Fibroblast of the aortic adventitia (primary cell): ENCODE measurements at places on chromosomes 2 and 18.

DNA sequence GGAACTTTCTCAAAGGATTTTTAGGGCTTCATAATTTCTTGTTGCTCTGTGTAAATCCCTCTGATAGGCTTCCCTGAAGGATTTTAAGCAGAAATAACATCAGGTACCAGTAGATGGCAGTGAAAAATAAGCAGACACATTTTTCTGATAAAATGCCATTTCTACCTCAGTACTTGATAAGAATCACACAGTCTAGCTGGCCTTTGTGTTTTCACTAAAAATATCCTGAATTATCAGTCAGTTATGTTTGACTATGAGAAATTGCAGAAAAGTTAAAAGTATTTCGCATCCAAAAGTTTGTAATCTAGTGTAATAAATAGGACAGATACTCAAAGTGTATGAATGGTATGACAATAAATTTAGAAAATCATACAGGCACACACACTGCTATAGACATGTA, 68.7 kb downstream of the DNAJC10 start:
- DNase-seq, result peak; percentile 66

- no peak for DNase-seq
These were observed 59.9 kb upstream of the SLC1A4 start for GRCh38 chr2:64929333-64929732.

GRCh38 chr18:75338631-75339030, 88.9 kb downstream of the SMIM21 start:
- no peak for DNase-seq

DNA sequence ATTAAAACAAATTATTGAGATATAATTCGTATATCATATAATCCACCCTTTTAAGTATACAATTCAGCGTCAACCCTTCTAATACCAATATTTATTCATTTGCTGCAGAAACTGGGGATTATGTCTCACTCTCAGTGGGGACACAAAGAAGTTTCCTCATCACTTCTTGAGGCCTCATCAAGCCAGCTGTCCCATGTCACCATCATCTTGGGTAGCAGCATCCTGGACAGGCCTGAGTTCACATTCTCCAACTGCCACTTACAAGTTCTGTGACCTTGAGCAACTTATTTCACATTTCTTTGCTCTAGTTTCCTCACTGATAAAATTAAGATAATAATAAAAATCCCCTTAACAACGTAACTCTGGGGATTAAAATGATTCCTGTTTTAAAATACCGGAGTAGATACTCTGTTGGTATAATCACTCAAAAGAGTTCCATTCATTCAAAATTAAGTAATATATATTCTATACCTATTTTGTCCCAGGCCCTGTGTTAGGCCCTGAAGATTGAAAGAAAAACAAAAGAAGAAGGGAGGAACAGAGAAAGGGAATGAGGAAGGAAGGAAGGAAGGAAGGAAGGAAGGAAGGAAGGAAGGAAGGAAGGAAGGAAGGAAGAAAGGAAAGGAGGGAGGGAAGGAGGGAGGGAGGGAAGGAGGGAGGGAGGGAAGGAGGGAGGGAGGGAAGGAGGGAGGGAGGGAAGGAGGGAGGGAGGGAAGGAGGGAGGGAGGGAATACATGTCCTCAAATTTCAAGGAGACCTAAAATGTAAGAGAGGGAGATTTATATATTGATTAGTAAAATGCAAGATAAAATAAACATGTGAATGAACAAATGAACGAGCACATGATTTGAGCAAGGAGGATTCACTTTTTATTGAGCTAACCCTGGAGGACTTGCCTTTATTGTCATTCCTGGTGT, 42.4 kb downstream of the NCKAP5 start:
- no peak for DNase-seq

DNA sequence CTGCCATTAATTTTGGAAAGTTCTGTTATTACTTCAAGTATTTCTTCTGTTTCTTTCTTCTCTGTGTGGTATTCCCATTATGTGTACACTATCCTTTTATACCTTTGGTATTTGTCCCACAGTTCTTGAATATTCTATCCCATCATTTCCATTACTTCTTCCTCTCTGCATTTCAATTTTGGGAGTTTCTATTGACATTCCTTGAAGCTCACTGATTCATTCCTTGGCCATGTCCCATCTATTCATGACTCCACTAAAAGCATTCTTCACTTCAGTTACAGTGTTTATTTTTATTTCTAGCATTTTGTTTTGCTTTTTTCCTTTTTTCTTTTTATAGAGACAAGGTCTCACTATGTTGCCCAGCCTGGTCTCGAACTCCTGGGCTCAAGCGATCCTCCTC, 30.3 kb downstream of the PROC start:
- DNase-seq, result peak; percentile 59

DNA sequence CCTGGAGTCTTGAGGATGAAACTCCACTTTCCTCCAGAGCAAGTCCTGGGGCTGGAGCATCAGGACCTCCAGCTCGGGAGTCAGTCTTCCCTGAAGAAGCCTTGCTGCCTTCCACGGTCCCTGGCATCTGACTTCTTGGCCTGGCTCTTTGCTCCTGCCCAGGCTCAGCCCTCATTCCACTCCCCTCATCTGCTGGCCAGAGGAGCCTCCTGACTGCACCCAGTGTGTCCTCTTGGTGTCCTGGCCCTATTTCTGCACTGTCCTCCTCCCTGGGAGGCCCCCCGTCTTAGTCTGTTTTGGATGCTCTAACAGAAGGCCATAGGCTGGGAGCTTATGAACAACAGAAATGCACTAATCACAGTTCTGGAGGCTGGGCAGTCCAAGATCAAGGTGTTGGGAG, 231.5 kb downstream of the LOXHD1 start:
- no peak for DNase-seq

- peak; percentile 37 for DNase-seq
These were observed 19.2 kb downstream of the DTNA start for GRCh38 chr18:34729264-34729663.

GRCh38 chr2:20666304-20667150, at the start of gene GDF7:
GDF7 (plus strand) TSS chr2:20667144; CDS start chr2:20667240, 96 bp downstream.
- peak; percentile 6 for DNase-seq

GRCh38 chr2:197675246-197675645, at the start of gene RFTN2:
RFTN2 (minus strand) TSS chr2:197675587; CDS start chr2:197675458, 129 bp downstream.
- no peak for DNase-seq

DNA sequence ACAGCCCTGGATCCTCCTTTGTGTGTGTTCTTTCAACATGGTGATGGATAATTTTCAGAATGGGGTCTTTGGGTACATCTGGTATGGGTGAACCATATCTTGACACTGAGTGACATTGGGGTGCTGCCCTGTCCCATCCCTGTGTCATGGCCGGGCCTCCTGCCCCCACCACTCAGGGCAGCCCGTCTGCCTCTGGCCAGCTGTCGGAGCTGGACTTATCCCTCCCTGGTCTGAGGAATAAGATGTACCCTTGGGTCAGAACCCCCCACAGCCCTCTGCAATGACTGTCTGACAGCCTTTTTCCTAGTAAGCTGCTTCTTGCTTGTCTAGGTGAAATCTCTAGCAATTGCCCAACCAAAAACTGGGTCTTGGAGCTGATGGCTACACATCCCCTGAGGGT, 142.9 kb downstream of the SH3RF3 start:
- no peak for DNase-seq

DNA sequence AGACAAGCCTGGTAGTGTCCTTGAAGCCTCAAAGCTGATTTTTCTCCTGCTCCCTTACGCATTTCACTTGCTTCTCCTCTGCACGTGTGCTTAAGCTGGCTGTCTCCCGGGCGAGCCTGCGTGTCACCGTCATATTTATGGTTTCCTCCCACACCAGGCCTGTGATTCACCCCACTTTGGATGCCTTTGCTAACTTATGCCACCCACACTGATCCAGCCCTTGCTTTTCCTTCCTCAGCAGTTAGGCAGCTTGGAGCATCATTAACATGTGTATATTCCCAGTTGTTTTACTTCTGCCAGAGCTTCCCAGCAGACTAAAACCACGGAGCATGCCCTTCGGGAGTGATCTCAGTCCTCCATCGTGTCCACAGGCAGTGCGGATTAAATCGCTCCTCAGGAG, 2.2 kb downstream of the ST3GAL5 start:
- peak; percentile 94 for DNase-seq

- DNase-seq, result no peak
These were observed 187.1 kb downstream of the GULP1 start for GRCh38 chr2:188478724-188479123.

- no peak for DNase-seq
These were observed 91.8 kb upstream of the KLF7 start for GRCh38 chr2:207257251-207258250.

DNA sequence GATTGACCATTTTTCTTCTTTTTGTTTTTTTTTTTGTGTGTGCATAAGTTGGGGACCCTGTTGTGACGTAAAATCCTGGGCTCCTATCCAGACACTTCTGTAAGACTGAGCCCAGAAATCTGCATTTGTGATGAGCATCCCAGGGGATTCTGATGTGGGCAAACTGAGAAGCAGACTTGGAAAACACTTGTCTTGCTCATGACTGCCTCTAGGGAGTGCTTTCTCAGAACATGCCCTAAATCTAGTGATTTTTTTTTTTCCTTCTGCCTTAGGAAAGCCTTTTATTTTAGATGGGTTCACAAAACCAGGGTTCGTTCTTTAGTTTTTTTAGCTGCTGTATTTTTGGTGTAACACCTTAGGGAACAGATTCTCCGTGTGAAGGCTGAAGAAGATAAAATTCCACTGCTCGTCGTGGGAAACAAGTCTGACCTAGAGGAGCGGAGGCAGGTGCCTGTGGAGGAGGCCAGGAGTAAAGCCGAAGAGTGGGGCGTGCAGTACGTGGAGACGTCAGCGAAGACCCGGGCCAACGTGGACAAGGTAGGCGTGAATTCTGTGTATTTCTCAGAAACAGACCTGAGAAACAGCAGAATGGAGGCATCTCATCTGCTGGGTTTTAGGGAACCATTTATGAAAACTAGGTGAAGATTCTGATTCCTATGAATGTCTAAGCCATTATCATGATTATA, 36.7 kb downstream of the RALB start:
- peak; percentile 16 for DNase-seq

- peak; percentile 35 for DNase-seq
These were observed 226.1 kb downstream of the ANKRD30B start for GRCh38 chr18:14974088-14974487.

- DNase-seq, result no peak
These were observed 344.5 kb upstream of the ID2 start for GRCh38 chr2:8337321-8337720.

- DNase-seq, result peak; percentile 70
These were observed 119.1 kb upstream of the STPG4 start for GRCh38 chr2:47274054-47274782.

- DNase-seq, result no peak
These were observed 109.7 kb downstream of the CLIP4 start for GRCh38 chr2:29224693-29225551.

DNA sequence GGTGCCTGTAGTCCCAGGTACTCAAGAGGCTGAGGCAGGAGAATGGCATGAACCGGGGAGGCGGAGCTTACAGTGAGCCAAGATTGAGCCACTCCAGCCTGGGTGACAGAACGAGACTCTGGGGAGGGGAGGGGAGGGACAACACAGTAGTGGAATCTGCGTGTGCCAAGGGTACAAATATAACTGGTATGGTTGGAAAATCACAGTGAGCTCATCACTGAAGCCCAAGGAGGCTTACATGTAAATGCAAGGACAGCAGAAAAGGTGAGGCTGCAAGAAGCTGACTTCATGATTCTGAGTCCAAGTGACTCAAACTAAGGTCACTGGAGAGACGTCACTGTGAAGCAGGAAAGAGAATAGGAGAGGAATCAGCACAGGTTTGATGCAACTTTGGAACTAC, 9.2 kb downstream of the SEPTIN10 start:
- DNase-seq, result peak; percentile 56

DNA sequence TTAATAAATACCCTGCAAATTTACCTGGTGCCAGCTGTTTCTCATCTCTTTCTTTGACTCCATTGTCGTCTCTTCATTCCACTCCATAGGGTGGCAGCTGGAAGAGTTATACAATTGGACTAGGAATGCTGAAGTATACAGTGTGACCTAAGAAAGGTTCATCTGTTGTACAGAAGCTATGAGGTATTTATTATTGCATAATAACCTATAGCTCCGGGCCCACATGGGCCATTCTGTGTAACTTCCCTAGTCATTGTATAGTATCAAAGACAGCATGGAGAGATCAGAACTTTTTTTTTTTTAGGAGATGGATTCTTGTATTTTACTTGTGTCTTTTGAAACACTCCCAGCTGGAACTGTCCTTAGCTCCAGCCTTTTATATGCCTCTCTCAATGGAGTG, 26.2 kb downstream of the BMP10 start:
- no peak for DNase-seq

DNA sequence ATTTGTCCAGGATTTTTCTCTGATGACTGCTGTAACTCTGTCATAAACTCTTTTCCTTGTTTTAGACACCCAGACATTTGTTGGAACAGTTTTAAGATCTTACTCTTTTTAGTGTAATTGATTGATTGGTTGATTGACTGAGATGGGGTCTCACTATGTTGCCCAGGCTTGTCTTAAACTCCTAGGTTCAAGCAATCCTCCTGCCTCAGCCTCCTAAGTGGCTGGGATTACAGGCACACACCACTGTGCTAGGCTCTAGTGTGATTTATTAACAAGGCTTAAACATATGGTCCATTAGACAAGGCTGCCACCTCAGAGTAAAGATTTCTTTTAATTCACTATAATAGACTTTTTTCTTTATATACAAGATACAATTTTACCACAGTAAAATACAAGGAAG, 2.0 kb downstream of the PAIP2B start:
- DNase-seq, result no peak

DNA sequence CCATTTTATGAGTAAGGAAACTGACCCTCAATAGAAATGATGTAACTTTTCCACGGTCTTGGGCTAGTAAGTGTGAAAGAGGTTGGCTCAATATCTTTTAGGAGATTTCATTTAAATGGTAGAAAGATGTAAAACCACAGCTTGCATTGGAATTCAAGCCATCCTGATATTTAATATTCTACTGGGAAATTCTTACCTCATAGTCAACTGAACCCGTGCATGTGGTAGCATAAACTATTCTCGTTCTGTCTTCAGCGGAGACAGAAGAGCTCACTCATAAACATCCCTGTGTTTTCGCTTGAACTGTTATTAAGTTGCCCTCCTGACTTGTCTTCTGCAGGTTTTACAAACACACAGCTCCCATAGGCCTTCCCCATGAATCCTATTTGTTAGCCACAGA, 8.5 kb upstream of the SPATS2L start:
- DNase-seq, result no peak

GRCh38 chr2:227826019-227826521, 12.4 kb downstream of the CCL20 start:
- no peak for DNase-seq

DNA sequence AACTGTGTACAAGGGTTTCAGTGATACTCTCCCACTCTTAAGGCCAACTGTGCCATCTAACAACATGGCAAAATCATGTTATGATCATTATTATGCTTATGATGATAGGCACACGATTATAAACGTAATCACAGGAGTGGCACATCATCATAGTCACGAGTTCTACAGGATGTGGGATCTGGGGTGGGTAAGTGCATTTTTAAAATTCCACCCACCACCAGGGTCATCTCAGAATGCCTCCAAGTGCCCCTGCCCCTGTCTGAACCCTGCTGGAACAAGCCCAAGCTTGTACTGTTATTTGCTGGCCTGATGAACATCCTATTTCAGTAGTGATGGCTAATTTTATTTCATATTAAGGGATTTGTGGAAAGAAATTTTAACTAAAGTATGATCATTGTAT, 117.8 kb downstream of the PTPRM start:
- no peak for DNase-seq

- no peak for DNase-seq
These were observed 32.6 kb upstream of the INSIG2 start for GRCh38 chr2:118055512-118056164.
